ENCODE measurements at places on chromosomes 7 and 10. TPM values are rescaled to one million over a fixed set of nuclear protein-coding genes. Genes with fewer than 3 reads are reported as not detected.

The ADCY1 gene
- 26.9 TPM for total RNA-seq

The CALML3 gene
- total RNA-seq = not detected

The UCMA gene
- 4.1 TPM for total RNA-seq

The RBM28 gene
- 68.0 TPM for total RNA-seq

The CCDC172 gene
- total RNA-seq = 3.6 TPM

The VAX1 gene
- total RNA-seq = not detected

The HTRA1 gene
- 15.8 TPM for total RNA-seq

The SLC18A3 gene
- not detected for total RNA-seq

The GCK gene
- total RNA-seq = 4.9 TPM

The EVX1 gene
- total RNA-seq = not detected

The CCL26 gene
- total RNA-seq = 14.8 TPM

The KNDC1 gene
- 19.3 TPM for total RNA-seq

- no peak overlapping the region for H3K27ac ChIP-seq
- no peak overlapping the region for H3K4me3 ChIP-seq
- H3K4me1 ChIP-seq = no peaks in the 10 kb centered on the region
These were observed 69.8 kb downstream of the CDK6 start for GRCh38 chr7:92766461-92767003.

- no peak overlapping the region for H3K27ac ChIP-seq
- H3K27me3 ChIP-seq = no peaks in the 10 kb centered on the region
- H3K4me1 ChIP-seq = no peaks in the 10 kb centered on the region
- no peak overlapping the region for H3K4me3 ChIP-seq
These were observed 34.2 kb downstream of the IL2RA start for GRCh38 chr10:6027929-6028328.

DNA sequence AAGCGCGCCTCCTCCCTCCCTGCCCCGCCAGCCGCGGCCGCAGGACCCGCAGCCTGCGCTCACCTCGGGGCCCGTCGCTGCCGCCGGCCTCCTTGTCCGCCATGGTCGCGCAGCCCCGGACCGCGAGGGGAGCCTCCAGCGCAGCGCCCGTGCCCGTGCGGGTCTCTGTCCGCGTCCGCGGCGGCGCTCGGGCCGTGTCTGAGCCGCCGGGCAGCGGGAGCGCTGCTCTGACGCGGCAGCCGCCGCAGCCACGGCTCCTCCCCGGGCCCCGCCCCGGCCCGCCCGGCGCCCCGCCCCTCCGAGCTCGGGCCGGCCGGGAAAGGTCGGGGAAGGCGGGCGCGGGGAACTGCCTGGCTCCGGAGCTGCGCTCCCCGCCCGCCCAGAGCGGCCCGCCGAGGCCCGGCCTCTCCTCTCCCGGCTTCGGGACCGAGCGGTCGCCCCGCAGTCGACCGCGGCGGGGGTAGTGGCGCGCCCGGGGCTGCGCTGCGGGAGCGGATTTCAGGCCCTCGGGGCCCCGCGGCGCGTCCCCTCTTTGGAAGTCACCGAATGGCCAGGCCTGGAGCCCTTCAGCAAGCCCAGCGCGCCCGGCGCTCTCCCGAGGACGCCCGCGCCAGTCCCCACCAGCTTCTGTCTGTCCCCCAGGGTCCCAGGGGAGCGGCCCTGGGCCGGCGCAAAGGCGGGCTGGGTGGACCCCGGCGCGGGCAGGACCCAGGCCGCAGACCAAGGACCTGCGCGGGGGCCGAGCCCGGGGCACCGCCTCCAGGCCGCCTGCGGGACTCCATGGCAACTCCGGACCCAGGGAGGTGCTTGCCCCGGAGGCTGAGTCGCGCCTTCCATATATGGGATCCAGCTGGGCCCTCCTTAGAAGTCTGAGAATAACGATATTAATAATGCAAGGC lies at the start of gene HSPA12A:
TSS of gene HSPA12A (minus strand) at position 200 of the 899 bp plus-strand sequence. CDS start at position 103, 97 bp downstream.
- H3K36me3 ChIP-seq = peaks cover 5% of the 10 kb centered on the region
- no peak for DNase-seq
- no peak within 1 kb of the TSS for H3K27ac ChIP-seq
- H3K27me3 ChIP-seq = peaks cover 50% of the 10 kb centered on the region
- H3K4me3 ChIP-seq = peak within 1 kb of the TSS; percentile 54

- no peak overlapping the region for H3K4me3 ChIP-seq
- no peaks in the 10 kb centered on the region for H3K27me3 ChIP-seq
- no peaks in the 10 kb centered on the region for H3K36me3 ChIP-seq
- no peak for DNase-seq
- no peaks in the 10 kb centered on the region for H3K4me1 ChIP-seq
These were observed 171.2 kb downstream of the PLPP4 start for GRCh38 chr10:120628197-120628596.

DNA sequence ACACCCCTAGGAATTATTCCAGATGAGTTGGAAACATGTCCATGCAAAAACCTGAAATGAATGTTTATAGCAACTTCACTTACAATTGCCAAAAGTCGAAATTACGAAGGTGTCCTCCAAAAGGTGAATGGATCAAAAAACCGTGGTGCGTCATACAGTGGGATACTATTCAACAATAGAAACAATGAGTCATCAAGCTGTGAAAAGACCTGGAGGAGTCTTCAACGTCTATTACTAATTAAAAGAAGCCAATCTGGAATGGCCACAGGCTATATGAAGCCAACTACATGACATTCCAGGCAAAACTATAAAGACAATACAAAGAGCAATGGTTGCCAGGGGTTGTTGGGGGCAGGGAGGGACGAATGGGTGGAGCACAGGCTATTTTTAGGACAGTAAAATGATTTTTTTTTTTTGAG lies 12.6 kb upstream of the PPP2R2D start:
- H3K4me3 ChIP-seq = no peak overlapping the region
- H3K36me3 ChIP-seq = no peaks in the 10 kb centered on the region
- H3K27me3 ChIP-seq = no peaks in the 10 kb centered on the region
- DNase-seq = no peak

- H3K27me3 ChIP-seq = no peaks in the 10 kb centered on the region
- H3K36me3 ChIP-seq = no peaks in the 10 kb centered on the region
- no peaks in the 10 kb centered on the region for H3K4me1 ChIP-seq
- no peak overlapping the region for H3K4me3 ChIP-seq
- no peak for DNase-seq
- H3K27ac ChIP-seq = no peak overlapping the region
These were observed 4.6 kb downstream of the STRA8 start for GRCh38 chr7:135238112-135238744.

- H3K4me3 ChIP-seq = no peak overlapping the region
- no peak for DNase-seq
- no peaks in the 10 kb centered on the region for H3K36me3 ChIP-seq
- H3K4me1 ChIP-seq = no peaks in the 10 kb centered on the region
- H3K27ac ChIP-seq = no peak overlapping the region
- no peaks in the 10 kb centered on the region for H3K27me3 ChIP-seq
These were observed 10.8 kb downstream of the AGK start for GRCh38 chr7:141562036-141562435.

DNA sequence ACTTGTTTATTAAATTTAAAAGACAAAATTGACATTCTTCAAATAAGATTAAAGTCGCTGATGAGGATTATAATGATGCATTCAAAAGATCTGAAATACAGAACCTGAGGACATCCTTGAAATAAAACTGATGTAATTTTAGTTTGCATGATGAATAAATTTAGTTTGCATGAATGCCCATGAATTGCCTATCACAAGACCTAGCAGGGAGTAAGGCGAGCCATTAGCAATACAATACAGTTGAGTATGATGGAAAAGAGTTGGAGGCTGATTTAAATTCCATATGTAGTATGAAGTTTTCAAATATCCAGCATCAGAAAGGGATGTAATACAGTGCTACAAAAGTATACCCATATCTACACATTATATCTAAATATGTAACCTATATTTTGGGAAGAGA lies 321.3 kb downstream of the CACNA2D1 start:
- H3K36me3 ChIP-seq = peaks cover 7% of the 10 kb centered on the region
- H3K27ac ChIP-seq = no peak overlapping the region
- peaks cover 4% of the 10 kb centered on the region for H3K4me1 ChIP-seq
- DNase-seq = no peak

GRCh38 chr10:109914966-109915365 lies 8.3 kb downstream of the XPNPEP1 start:
- no peak for DNase-seq
- no peak overlapping the region for H3K4me3 ChIP-seq
- no peaks in the 10 kb centered on the region for H3K27me3 ChIP-seq
- H3K36me3 ChIP-seq = no peaks in the 10 kb centered on the region

GRCh38 chr7:96786261-96786997 lies 76.8 kb upstream of the SEM1 start:
- H3K27me3 ChIP-seq = no peaks in the 10 kb centered on the region
- H3K4me1 ChIP-seq = peaks cover 14% of the 10 kb centered on the region
- H3K36me3 ChIP-seq = no peaks in the 10 kb centered on the region
- no peak overlapping the region for H3K4me3 ChIP-seq

GRCh38 chr7:143510854-143511592 lies 33.4 kb downstream of the TAS2R41 start:
- H3K36me3 ChIP-seq = no peaks in the 10 kb centered on the region
- H3K27ac ChIP-seq = no peak overlapping the region
- DNase-seq = no peak
- no peaks in the 10 kb centered on the region for H3K27me3 ChIP-seq

DNA sequence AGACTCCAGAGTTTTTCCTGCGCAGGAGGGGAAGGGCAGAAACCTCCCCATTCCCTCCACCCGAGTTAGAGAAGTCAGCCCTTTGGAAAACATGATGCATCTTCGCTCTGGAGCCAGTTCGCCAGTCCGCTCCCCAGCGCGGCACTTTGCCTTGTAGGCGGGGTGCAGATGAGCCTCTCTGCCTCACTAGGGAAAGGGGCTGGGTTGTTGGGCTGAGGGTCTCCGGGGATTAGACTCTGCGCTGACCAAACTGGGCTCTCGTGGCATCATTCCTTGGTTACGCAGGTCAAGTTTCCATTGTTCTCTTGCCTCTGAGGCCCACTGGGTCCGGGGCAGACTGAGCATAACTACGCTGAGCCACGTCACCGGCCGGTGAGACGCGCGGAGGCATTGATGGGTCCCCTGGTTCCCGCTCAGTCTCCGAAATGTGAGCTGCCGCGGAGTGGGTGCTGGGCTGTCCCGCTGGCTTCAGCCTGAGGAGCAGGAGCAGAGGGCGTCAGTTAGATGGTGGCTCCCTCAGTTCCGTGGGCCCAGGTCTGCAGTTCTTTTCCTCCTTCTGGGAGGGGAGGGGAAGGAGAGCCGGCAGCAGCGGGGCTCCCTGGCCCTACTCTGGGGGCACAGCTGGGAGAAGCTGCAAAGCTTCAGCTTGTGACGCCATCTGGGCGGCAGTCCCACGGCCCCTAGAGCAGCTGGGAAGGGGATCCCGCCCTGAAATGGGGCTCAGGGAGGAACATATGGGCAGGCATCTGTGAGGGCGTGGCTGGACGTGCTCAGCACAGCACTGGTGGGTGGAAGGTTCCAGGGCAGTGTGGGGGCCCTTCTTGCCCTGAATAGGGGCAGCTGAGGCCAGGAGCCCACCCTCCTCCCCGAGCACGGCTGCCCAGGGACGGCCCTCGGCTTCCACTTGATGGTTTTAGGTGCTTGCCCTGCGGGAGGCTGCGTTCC lies 121.3 kb upstream of the BTBD16 start:
- peaks cover 4% of the 10 kb centered on the region for H3K4me1 ChIP-seq
- H3K27me3 ChIP-seq = no peaks in the 10 kb centered on the region
- H3K4me3 ChIP-seq = no peak overlapping the region
- H3K27ac ChIP-seq = no peak overlapping the region
- peaks cover 3% of the 10 kb centered on the region for H3K36me3 ChIP-seq

GRCh38 chr10:8065651-8066050 lies 11.2 kb downstream of the GATA3 start:
- no peak overlapping the region for H3K4me3 ChIP-seq
- no peak overlapping the region for H3K27ac ChIP-seq
- H3K27me3 ChIP-seq = peaks cover 47% of the 10 kb centered on the region
- H3K4me1 ChIP-seq = peaks cover 23% of the 10 kb centered on the region
- no peaks in the 10 kb centered on the region for H3K36me3 ChIP-seq

GRCh38 chr7:1947586-1948217 lies 277.6 kb downstream of the ELFN1 start:
- H3K4me1 ChIP-seq = no peaks in the 10 kb centered on the region
- DNase-seq = no peak
- no peak overlapping the region for H3K4me3 ChIP-seq
- no peak overlapping the region for H3K27ac ChIP-seq
- no peaks in the 10 kb centered on the region for H3K27me3 ChIP-seq
- H3K36me3 ChIP-seq = no peaks in the 10 kb centered on the region

DNA sequence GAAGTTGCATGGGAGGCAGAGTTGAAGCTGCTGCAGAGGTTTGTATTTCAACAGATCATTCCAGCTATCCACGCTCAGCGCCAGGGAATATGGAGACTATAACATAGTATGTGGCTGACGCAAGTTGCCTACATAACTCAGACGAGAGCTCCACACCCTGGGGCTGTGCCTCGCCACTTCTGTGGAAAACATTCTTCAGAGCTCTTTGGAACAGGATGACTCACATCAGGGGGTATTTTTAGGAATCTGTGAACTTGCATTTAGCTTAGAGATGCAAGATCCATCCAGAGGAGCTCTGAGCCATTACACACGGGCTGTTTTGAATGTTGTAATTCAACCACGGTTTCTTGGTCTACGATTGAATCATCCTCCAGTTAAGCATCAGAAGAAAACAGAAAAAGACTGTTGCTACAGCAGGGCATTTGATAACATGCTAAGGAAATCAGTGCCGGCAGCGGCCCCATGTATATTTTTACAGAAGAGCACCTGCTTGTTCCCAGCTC lies 481.5 kb upstream of the AKR1E2 start:
- peak; percentile 23 for DNase-seq
- no peaks in the 10 kb centered on the region for H3K27me3 ChIP-seq
- no peak overlapping the region for H3K4me3 ChIP-seq
- no peaks in the 10 kb centered on the region for H3K36me3 ChIP-seq

GRCh38 chr7:83546586-83546985 lies 102.4 kb downstream of the SEMA3E start:
- H3K27ac ChIP-seq = no peak overlapping the region
- H3K4me3 ChIP-seq = no peak overlapping the region
- no peaks in the 10 kb centered on the region for H3K27me3 ChIP-seq
- H3K4me1 ChIP-seq = no peaks in the 10 kb centered on the region
- no peak for DNase-seq

- no peaks in the 10 kb centered on the region for H3K27me3 ChIP-seq
- H3K4me3 ChIP-seq = no peak overlapping the region
- H3K36me3 ChIP-seq = no peaks in the 10 kb centered on the region
- H3K4me1 ChIP-seq = no peaks in the 10 kb centered on the region
- DNase-seq = no peak
- H3K27ac ChIP-seq = no peak overlapping the region
These were observed 59.5 kb downstream of the FAM204A start for GRCh38 chr10:118282670-118283069.

Measured in H1 (cell line).